Cerebellar nuclear complex (tissue), 1 donor: ENCODE measurements at places on chromosomes 2 and 18.

- no peak for DNase-seq
Observed at GRCh38 chr2:118190474-118190873, 102.2 kb downstream of the INSIG2 start.

DNA sequence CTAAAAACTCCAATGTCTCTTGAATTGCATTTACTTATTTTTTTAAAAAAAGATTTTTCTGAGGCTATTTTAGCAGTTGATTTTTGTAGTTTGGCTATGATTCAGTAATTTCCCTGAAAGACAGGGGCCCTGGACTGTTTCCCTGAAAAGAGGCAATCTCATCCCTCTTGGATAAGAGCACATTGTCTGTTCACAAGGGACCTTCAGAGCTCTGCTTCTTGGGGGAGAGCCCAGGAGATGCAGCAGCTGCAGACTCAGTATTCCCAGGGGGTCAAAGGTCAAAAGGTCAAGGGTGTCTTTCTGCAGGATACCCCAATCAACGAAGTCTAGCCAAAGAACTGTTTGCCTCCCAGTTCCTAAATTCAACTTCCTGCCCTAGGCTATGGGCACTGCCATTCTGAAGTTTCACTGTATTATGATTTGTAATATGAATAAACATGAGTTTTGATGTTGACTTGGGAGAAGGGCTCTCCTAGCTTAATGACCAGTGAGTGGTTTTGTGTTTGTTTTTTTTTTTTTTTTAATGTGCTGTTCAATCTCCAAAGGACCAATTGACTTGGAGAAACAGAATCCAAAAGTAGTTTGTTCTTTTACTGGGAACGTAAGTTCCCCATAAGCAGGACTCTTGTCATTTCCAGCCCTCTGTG is 157.0 kb upstream of the SERPINE2 start:
- no peak for DNase-seq

DNA sequence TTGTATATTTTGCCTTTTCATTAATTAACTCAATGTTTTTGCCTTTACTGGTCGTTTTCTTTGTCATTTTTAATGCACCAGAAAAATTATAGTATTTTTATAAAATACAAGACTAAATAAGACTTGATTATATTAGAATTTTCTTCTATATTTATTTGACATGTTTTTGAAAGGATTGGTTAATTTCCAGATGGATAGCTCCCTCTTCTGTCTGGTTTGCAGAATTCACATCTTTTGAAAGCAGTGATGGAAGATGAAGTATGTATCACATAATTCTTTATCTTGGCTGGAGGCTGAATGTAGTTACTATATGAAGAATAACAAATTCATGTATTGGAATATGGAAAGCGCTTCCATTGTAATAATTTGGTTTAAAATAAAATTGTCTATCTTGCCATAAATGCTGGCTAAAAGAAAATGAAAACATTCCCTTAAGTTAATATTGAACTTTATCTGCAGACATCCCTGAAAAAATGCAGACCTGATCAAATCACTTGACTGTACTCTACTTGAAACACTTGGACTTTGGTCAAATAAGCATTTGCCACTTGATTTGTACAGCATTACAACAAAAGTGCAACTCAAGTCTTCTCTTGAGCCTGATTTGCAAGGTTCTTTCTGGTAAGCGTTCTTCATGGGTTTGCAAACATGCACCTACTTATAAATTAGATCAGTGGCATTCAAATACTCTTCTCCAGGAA is 86.3 kb upstream of the EFEMP1 start:
- DNase-seq, result no peak

GRCh38 chr2:182426918-182427240 is at the start of gene PDE1A:
Gene PDE1A, minus strand, starts transcription at chr2:182427036.
- no peak for DNase-seq

- DNase-seq, result no peak
Observed at GRCh38 chr2:176653479-176654443, 384.5 kb downstream of the MTX2 start.
